ENCODE measurements at places on chromosomes 13 and 19.

DNA sequence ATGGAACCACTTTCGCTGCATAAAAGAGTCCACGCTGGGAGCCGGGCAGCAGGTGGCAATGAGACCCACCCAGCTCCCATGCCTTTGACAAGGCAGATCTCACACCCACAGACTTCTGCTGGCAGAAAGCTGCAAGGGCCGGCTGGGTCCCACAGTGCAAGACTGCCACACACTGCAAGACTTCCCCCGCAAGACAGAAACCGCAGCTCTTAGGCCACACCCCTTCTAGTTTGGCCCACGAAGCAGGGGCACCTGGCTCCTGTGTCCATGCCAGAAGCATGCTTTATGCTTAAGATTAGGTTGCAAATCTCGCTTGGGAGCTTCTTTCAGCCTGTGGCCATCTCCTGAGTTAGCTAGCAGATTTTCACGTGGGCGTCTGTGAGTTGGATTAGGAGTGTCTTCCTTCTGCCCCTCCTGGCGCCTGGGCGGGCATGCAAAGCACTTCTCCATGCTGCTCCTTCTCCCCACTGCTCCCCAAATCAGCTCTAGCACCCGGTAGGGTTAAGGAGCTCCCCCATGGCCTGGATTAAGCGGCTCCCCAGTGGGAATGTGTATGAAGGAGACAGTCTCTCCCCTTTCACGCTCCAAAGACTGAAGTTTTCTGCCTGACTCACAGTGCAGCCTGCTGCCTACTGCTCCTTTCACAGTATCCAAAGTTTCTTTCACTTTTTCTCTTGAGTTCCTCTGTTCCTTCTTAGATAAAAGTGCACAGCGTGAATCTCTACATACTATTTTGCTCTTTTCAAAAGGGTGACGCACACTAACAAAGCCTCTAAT, 17.7 kb downstream of the GPC6 start:
- DNase-seq: peak; percentile 82

DNA sequence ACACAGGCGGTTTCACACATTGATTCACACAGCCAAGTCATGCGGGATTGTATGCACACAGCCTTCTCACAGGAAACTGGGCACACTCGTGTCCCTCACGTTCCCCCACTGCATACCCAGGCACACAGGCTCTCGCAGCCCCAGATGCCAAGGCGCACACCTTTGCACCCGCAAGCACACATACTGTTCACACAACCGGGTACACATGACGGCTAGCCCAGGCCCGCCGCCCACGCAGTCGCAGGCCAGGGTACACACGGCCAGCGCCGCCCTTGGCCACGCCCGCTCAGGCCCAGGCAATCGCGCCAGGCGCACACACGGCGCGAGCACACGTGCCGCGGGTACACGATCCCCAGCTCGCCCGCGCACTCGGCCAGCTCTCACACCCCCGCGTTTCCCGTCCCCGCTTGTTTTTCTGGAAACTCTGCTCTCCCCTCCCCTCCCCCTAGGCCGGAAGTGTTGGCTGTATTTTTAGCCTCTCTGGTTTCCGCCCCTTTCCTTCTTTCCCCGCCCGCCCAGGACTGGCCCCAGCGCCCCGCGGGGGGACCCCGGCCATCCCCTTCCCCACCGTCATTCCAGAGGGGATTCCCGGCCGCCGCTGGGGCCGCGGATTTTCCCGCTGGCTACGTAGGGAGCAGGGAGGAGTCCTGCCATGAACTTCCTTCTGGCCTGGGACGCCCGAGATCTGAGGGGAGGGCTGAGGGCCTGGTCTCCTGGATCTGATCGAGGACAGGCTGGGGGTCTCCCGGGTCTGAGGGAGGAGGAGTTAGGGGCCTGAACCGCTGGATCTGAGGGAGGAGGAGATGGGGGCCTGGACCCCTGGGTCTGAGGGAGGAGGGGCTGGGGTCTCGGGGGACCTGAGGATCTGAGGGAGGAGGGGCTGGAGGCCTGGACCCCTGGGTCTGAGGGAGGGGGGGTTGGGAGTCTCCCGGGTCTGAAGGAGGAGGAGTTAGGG, 4.0 kb upstream of the ZFP36 start:
- DNase-seq: peak; percentile 83

DNA sequence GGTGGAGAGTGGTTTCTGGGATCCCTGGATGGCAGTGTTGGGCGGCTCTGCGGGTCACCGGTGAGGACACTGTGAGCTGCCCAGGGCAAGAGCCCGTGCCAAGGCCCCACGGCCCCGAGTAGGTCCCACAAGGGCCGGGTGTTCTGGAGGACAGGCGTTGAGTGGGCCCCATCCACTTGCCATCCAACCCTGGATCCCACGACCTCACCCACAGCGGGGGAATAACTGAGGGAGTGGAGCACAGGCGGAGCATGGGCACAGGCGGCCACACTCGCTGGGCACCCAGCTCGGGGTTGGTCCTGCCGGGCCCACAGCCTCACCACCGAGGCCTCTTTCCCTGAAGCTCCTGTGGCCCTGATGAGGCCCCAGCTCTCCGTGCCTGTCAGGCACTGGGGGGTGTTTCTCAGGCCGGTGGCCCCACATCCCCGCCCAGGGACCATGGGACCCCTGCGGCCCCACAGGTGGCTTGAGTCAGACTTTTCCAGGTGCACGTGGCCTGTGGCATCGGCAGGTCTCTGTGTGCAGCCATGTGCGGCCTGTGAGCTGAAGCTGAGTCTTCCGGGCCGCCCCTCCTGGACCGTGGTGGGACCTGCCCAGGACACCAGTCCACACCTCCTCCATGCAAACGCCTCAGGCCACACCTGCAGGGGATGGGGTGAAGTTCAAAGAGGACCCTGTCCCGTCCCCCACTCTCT, 16.6 kb downstream of the TMEM255B start:
- no peak for DNase-seq

DNA sequence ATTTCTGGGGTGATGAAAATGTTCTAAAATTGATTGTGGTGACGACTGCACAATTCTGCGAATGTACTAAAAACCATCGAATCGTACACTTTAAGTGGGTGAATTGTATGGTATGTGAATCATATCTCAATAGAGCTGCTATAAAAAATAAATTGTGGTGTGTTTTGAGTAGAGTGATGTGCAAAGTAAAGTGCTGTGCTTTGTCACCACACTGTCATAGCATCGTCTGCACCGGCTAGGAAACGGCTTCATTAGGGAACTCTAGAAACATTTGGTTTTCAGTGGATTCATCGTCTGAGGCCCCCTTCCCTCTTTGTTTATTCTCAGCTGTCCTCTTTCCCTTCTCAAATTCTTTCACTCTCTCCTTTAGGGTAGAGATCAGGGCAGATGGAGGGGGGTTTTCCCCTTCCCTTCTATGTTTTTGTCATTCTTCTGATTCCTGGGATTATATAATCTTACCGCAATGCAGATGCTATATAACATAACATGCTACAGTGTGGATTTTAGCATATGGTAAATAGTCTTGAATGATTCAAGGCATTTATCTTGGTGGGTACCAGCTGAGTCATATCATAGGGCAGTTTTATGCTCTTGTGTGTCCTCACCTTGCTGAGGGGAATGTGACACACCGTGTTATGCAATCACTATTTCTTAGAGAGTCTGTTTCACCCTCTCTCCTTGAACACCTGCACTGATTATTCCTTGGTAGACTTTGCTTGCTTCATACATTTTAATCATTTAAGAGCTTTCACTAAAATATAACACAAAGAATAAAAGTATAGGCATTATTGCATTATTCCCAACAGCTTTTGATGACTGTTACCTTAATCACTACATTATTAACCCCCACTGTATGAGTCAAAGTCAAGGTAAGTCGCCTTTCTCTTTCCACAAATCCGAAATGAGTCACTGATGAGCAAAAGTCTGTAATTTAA, 239.4 kb downstream of the DCLK1 start:
- DNase-seq: peak; percentile 89

DNA sequence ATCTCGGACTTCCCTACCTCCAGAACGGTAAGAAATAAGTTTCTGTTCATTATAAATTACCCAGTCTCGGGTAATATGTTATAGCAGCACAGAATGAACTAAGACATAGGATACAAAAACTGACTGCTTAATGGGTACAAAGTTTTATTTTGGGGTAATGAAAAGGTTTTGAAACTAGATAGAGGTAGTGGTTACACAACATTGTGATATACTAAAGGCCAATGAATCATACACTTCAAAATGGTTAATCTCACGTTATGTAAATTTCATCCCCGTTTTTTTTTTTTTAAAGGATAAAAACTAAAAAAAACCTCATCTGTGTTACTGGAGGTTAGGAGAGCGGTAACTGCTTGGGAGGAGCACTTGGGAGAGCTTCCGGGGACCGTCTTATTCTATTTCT, 23.5 kb downstream of the AKT2 start:
- no peak for DNase-seq

GRCh38 chr13:113105032-113105920, at the start of gene F7:
Gene F7, plus strand, starts transcription at chr13:113105791. Its CDS starts 51 bp downstream, at chr13:113105842.
- no peak for DNase-seq

DNA sequence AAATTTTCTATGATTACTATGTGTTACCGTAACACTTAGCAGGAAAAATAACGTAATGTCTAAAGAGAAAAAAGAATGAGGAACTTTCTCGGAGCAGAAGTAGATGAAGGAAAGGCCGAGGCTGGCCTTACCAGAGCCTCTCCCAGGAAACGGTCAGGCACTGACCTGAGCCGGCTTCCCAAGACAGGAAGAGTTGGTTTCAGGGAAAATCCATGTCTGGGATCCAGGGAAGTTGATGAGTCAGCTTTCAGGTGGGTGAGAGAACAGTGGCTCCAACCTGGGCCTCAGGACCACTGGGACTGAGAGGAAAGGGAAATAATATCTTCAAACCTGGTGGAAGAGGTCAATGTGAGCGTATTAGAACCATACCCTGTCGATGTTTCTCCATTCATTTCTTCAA, 93.3 kb upstream of the UBL3 start:
- DNase-seq: peak; percentile 23
